CD4-positive, alpha-beta T cell treated with Interleukin-10 for 1 hour (primary cell): ENCODE measurements at places on chromosomes 5 and 9.

DNA sequence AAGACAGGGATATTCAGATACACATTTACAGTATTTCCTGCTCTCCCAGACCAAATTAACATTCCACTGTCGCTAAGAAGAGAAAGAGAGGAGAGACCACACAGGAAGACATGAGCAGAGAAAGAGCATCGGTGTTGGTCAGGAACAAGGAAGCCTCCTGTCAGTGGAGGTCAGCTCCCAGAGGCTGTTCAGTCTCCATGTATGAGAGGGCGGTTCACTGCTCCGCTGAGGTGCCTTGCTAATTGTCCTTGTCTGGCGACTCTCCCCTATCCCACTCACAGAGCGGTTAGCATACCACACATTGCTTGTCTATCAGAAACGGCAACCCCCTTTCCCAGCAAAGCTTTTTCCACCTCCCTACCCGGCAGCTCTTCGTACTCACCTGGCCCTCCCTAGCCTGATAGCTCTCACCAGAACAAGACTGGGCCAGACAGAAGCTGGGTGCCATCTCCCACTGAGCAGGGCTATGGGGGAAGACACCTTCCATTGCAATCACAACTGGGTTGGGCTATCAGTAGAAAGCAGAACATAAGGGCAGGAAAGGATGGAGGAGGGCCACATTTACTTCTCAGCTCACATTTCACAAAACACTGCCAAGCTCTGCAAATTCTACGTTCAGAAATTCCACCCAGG is 58.6 kb upstream of the LMNB1 start:
- no peak for DNase-seq

DNA sequence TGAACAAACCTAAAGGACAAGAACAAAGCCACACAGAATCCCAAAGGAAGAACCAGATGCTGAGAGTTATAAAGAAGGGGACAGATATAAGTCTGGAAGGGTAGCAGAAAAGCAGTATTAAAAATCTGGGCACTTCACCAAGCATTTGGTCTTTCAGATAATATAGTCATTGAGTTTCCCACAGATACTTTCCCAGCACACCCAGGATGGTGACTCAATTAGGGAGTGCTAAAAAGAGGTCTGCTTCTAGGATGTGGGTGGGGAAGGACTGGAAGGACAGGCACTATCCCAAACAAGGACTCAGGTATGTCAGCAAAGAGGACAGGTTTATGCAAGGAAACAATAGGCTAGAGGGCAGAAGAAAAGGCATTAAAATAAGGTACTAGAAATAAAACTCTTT is 59.3 kb downstream of the DIAPH1 start:
- DNase-seq = no peak

DNA sequence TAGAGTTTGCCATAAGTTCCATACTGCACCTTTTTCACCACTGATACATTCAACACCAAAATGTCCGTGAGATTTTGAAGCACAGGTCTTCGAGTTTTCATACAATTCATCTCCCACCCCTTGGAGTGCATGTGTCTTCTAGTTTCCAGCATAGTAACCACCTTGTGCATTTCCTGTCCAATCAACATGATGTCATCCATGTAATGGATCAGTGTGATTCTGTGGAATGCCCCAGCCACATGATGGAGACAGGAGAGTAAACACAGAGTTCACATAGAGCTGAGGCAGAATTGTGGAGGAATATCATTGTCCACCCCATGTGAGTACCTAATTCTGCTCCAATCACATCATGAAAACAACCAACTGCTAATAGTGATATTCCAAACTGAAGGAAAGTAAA is 441.5 kb upstream of the CDH6 start:
- DNase-seq = no peak

- no peak for DNase-seq
Observed at GRCh38 chr9:95182854-95183563, 134.5 kb downstream of the FANCC start.

- DNase-seq = no peak
Observed at GRCh38 chr9:94809778-94810177, 83.3 kb downstream of the AOPEP start.
